D341Med (cell line): ENCODE measurements at places on chromosomes 1 and 21.
A peak's percentile ranks its signal among the peaks of the same experiment; 100 is the strongest.

DNA sequence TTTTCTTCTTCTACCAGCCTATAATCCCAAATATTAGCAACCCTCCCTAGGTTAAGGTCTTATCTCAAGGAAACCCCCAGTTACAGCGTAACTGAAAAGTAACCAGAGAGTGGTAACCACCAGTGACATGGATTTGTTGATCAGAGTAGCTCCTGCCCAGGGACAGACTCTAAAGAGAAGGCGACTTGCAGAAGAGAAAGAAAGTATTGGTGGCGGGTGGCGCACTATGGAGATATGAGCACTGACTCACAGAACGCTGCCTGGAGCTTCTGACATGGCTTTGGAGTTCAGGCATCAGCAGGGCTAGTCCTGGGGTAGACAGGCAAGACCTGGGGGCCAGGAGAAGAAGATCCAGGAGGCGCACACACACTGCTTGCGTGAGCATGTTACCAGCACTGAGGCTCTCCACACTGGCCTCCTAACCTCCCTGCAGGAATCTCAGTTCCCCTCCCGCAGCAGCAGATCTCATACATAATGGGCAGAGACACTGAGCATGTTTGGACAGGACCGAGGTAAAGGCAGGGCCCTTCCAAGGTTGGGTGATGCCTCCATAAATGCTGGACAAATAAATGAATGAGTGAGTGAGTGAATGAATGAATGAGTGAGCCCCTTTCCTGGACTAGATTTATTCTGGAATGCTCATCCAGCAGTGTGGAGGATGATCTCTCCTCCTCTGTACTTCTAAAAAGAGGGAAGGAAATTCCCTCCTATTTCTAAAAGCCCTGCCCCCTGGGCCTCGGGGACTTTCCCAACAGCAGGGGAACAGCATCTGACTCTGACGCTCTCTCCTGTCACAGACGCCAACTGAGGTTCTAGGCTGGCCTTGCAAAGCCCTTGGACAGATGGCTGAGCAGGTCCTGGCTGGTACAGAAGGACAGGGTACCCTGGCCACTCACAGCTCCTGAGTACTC is 175.5 kb downstream of the CLIC6 start:
- DNase-seq: no peak

- DNase-seq: no peak
Measured at GRCh38 chr21:32410291-32410690, 2.2 kb upstream of the EVA1C start.

DNA sequence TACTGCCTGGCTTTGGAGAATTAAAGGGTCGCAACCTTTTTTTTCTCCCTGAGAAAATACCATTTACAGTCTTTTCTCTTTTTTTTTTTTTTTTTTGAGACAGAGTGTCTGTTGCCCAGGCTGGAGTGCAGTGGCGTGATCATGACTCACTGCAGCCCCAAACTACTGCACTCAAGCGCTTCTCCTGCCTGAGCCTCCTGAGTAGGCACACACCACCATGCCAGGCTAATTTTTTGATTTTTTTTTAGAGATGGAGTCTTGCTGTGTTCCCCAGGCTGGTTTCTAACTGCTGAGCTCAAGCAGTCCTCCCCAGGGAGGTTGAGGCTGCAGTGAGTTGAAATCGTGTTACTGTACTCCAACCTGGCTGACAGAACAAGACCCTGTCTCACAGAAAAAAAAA is 24.6 kb downstream of the UBE4B start:
- no peak for DNase-seq

GRCh38 chr1:109257682-109258421 is 8.5 kb downstream of the CELSR2 start:
- no peak for DNase-seq

- DNase-seq: no peak
Measured at GRCh38 chr1:50251702-50252101, 143.0 kb downstream of the ELAVL4 start.

DNA sequence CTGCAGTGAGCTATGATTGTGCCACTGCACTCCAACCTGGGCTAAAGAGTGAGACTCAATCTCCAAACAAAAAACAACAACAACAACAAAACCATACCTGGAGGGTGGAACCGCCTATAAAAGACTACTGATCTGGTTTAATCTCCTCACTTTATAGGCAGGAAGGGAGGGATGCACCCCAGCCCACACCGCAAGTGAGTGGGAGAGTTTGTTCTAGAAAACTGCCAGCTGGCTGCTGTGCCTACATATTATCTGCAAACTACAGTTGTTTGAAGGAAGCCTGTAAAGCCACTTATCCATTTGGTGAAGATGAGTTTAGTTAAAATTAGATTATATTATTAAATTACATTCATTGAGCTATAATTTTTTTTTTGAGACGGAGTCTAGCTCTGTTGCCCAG is 9.1 kb upstream of the SRSF10 start:
- DNase-seq: no peak

- peak; percentile 47 for DNase-seq
Measured at GRCh38 chr1:88736633-88737248, 52.7 kb downstream of the PKN2 start.

DNA sequence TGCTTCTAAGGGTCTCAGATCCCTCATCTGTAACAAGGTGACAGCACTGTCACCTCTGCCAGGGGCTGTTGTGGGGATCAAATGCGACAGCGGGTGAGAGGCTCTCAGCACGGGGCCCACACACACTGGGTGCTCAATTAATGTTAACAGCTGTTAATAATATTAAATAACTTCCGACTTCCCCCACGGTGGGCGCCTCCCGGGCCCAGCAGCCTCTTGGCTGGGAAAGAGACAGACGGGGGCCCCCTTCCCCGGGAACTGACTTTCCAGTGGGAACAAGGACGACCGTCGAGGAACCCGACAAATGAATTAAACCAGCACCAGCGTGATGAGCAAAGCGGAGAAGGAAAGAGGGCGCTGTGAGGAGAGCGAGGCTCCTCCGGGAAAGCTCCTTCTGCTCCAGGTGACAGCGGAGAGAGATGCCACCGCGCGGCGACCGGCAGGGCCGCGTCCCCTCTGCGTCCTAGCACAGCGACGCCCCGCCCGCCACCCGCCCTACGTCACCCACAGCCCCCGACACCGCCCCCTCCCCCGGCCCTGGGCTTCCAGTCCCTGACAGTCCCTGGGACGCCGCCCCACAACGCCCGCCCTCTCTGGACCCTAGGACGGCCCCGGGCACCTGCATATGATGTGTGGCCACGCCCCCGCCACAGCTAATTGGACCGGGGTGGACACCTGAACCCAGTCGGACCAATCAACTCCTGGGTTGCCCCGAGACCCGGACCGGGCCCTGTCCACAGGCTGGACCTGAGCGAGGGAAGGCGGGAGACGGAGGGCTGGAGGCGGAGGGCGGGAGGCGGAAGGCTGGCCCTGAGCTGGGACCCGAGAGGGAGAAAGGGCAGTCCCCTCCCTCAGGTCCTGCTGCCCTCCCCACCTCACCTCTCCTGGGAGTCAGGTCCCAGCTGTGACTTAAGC is 38.2 kb downstream of the MATN1 start:
- DNase-seq: no peak

DNA sequence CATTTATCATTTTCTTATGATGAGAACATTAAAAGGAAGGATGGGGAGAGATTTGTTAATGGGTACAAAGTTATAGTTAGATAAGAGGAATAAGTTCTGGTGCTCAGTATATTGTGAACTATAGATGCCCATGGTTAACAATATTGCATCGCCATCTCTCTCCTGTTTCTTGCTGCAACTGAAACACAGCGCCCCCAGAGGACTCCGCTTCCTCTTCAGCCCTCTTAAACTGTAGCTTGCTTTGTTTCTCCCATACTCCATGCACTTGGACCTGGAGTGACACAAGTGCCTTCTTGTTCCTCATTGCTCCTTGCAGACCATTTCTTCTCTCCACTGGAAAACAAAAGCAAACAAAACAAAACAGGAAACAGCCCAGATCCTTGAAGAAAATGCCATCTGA is 70.1 kb upstream of the NTPCR start:
- DNase-seq: peak; percentile 70

DNA sequence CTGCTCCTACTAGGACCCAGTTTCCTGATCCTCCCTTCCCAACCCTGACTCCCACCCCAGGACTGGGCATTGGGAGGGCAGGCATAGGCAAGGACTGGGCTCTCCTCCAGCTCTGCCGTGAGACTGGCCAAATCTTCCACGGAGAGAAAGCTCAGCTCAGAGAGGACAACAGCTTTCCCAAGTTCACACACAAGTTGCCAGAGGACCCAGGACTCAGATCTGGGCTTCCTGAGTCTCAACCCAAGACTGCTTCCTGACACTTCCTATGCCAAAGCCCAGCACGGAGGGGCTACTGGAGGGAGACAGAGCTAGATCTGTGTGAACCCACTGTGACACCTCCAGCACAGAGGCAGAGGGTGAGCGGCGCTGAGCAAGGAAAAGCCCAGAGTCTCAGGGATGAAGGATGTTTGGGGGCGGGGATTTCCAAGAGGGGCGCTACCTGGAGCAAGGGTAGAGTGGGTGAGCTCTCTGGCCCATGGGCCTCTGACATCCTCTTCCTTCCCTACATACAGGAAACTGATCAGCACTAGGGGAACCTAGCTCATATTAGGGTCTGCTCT is 7.1 kb downstream of the PDZK1IP1 start:
- no peak for DNase-seq

DNA sequence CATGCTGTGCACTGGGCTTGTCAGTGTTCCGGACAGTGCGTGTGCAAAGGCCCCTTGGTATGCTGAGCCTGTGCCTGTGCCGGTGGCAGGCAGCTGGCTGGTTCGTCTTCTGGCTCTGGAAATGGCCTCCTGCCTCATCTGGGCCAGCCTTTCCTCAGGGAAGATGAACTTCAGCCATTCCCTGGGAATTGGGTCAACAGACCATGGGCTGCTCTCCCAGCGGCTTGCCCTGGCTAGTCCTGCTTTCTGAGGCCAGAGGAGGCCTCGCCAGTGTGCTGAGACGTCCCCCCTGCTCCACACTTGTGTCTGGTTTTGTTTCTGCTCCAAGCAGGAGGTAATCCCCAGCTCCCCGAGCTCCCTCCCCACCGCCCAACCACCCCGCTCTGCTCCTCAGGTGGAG is 32.6 kb upstream of the RD3 start:
- no peak for DNase-seq

- DNase-seq: no peak
Measured at GRCh38 chr1:18114726-18115410, 7.3 kb downstream of the IGSF21 start.
